Left lung (tissue), 14 donors: ENCODE measurements at places on chromosomes 12 and 14.

- no peak for DNase-seq
Observed at GRCh38 chr12:76927170-76927784, 48.5 kb upstream of the CSRP2 start.

GRCh38 chr12:16012117-16012516, 101.0 kb downstream of the DERA start:
- DNase-seq = peak; percentile 50

GRCh38 chr14:91371011-91371989, 46.3 kb downstream of the CCDC88C start:
- no peak for DNase-seq

- no peak for DNase-seq
Observed at GRCh38 chr14:93108105-93108504, 7.6 kb downstream of the ITPK1 start.

- DNase-seq = no peak
Observed at GRCh38 chr14:62939970-62940369, 105.3 kb downstream of the KCNH5 start.

DNA sequence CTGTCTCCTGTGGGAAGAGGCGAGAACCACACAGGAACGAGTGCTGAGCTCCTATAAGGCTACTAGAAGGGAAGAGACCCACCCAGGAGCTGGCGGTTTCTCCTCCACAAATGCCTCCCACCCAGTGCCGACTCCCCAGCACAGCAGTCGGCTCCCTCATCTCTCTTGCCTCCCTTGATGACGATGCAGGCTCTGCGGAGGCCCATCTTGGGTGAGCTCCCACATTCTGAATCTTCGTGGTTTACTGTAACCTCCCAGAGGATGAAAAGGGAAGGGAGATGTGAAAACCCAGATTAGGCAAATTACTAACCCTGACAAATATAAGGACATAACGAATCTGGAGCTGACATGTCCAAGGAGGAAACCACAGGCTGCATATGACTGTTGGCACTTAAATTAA, 23.8 kb downstream of the GRIN2B start:
- no peak for DNase-seq

DNA sequence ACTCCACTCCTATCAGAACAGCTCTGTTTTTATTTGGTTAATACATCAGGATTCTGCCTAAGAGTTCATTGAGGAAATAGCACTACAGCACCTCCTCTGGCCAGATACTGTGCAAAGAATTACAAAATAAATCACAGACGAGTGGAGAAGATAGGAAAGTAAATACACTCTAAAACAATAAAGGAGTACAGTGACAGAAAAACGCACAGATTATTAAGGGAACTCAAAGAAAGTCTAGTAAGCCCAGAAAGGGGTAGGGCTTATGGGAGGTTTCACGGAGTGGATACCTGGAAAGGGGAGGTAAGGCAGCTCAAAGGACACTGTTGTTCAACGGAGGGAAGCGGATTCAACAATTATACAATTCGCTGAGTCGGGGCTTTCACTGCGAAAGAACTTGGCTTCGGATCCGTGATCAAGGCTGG, 5.5 kb downstream of the OR10AD1 start:
- no peak for DNase-seq

DNA sequence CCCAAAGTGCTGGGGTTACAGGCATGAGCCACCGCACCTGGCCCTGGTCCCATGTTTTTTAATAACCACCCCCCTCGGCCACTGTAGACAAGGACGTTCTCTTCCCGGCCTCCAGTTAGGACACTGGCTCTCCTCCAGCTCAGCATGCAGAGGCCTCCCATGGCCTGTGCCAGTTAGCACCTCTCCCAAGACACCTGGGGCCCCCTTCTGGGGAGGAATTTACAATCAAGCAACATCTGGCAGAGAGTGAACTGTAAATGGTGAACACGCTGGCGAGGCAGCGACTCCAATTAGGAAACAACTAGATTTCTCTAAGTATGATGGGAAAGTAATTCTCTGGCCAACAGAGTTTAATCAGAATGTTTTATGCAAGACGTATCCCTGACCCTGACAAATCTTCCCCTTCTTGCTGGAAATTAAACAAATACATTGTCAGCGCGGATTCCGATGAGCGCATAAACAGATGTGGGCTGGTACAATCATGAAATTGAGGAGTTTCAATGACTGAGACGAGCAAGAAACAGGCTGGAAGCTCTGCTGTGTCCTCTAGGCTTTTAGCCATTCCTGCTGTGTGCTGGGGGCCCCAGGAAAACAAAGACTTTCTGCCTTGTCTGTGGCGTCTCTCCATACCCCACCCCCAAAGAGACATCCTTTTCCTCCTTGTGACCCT, 61.7 kb upstream of the DLK1 start:
- DNase-seq = no peak

DNA sequence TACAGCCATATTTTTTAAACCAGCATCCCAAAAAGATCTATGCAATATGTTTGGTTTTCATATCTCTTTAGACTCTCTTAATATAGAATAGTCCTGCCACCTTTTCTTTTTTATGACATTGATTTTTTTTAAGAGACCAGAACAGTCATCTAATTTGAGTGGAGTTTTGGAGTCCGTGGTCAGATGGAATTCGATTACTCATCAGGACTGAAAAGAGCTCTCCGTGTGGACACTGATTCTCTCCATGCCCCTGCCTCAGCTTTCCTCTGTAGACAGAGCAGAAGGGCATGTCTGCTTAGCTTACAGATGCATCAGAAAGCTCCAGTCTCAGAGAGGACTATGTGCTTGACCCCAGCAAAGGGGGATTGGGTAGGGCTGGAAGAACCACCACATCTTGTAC, 27.8 kb downstream of the SMCO2 start:
- no peak for DNase-seq

- DNase-seq = no peak
Observed at GRCh38 chr14:32933629-32934072, 5.0 kb upstream of the NPAS3 start.

- no peak for DNase-seq
Observed at GRCh38 chr12:47022296-47022695, 57.1 kb upstream of the PCED1B start.

DNA sequence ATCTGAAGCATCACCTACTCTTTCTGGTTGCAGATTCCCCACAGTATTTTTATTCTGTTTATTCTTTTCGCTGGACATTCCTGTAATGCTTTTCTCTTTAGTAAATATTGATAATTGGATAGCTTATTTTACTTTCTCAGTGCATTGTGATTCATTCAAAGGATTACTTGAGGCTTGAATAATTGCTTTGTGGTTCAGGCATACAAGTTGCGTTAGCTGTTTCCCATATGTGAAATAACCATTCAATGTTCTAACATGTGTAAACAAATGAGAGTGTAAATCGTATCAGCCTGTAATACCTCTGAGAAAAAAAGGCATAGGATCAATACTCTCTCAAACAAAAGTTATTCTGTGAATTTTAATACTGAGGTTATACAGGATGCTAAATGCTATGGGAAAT, 1004.2 kb upstream of the SEL1L start:
- no peak for DNase-seq

DNA sequence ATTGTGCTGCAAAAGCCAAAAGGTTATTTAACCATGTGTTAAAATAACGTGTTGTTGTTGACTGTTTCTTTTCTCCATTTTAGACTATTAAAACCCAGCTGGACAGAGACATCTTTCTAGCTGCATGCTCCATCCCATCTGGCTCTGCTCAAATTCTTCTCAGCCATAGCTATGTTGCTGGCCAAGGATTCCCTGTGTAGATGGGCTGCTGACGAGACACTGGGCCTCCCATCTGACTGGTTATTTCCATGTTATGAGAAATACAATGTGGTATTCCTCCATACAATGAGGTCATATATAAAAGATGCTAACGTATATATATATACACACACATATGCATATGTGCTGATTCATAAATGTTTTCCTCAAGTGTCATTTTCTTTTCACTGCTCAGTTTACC, 30.1 kb downstream of the MED13L start:
- peak; percentile 69 for DNase-seq

- no peak for DNase-seq
Observed at GRCh38 chr12:90995010-90995409, 9.8 kb downstream of the EPYC start.

DNA sequence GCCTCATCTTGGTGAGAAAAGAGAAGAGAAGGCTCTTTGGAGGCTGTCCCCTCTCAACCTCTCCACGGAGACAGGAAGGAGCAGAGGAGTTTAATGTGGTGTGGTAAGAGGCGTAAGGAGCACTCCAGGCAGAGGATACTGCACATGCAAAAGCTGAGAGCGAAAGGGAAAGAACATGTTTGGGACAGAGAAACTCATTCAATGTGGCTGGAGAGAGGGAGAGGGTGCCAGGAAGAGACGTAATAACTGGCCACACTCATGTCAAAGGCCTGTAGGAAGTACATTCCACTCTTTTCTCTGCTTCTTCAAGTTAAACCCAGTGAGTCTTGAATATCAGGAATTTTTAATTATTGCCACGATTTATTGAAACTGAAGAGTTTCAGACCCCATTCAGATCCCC, 12.0 kb downstream of the VDR start:
- no peak for DNase-seq

GRCh38 chr12:57775563-57776246, 3.3 kb downstream of the EEF1AKMT3 start:
- DNase-seq = no peak

DNA sequence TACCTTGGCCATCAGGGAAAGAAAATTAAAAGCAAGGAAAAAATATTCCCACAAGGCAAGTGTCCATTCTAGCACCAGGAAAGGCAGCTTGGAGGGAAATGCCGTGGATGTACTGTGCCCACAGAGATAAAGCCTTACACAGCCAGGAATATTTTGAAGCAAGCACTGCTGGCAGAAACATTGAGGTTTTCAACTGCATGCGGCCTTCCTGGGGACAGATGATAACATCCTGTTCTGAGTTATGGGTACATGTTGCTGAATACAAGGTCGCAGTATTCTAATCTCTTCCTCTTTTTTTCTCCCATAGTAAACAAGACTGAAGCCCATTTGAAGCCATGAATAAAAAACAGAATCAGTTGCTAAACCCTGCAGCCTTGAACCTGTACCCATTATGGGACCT, 197.1 kb downstream of the BTG1 start:
- no peak for DNase-seq

DNA sequence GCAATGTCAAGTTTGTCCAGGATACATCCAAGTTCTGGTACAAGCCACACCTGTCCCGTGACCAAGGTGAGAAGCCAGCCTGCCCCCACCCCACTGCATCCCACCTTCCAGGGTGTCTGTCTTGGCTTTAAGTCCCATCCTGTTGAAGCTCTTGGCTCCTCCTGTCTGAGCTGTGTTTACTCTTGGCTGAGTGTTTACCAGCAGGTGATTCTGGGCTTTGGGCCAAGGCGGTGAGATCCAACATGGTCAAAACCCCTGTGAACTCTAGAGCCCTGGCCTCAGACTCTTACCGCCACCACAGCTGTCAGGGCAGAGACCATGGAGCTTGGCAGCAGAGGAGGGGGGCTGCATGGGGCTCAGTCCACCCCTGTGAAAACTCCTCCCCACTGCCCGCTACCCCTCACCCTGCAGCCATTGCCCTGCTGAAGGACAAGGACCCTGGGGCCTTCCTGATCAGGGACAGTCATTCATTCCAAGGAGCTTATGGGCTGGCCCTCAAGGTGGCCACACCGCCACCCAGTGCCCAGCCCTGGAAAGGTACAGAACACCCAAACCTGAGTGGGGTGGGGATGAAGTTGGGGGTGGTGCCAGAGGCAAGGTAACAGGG, 11.6 kb downstream of the TNS2 start:
- DNase-seq = peak; percentile 72

GRCh38 chr12:39331539-39332261, 111.2 kb downstream of the KIF21A start:
- DNase-seq = no peak

DNA sequence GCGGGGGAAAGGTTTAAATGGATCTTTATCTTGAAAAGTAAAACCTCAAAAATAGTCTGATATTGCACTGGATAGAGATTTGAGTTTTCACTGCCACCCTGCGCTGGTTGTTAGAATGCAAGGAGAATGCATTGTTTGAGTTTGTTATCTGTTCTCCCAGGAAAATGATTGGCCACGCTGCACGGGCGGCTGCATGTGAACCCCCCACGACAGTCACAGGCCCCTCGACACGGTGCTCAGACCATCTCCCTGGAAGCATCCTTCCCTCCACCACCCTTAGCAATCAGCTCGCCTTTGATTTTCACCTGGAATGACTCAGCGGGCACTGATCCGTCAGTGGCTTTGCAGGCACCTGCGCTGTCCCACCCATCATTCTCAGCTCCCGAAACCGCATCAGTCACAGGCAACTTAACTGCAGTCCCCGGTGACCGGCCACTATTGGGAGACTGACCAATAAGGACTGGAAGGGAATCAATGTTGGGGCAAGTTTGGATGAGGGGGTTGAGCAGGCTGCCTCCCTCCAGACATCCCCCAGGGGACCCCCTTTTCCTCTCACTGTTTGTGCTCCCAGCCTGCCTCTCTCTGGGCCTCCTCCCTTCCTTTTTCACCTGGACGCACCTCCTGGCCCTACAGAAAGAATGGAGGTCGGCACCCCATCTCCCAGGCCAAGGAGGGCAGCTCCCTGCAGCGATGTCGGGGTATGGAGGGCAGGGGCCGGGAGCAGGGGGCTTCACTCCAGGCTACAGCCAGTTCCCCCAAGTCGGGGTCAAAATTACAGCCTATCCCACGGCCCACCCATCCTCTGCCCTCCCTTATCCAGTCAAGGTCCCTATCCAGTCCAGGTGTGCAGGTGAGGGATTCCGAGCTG, 28.5 kb upstream of the C14orf180 start:
- DNase-seq = peak; percentile 46

DNA sequence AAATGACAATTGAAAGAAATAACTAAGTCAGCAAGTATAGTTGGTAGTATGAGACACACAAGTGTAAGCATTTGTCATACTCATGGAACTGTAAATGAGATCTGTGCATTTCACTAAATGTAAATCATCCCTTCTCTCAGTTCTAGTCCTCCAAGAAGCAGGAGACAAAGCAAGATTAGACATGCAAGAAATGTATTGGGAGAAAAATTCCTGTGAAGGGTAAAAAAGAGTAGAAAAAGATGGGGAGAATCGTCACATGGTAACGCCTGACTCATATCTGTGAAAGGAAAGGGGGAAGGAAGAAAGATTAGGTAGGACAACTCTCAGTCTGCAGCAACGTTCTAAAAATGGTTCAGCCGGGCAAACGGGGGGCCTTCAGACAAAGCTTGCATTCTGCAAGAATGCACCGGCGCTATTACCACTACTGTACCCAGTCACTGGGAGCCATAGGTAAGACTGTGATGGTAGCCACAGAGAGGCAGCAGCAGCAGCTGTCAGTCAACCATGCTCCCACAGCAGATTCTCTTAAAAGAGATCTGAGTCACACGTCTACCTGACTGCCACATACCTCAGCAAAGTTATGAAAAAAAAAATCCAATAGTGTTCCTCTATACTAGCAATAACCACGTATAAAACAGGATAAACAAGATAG, 18.0 kb upstream of the RFX4 start:
- no peak for DNase-seq

DNA sequence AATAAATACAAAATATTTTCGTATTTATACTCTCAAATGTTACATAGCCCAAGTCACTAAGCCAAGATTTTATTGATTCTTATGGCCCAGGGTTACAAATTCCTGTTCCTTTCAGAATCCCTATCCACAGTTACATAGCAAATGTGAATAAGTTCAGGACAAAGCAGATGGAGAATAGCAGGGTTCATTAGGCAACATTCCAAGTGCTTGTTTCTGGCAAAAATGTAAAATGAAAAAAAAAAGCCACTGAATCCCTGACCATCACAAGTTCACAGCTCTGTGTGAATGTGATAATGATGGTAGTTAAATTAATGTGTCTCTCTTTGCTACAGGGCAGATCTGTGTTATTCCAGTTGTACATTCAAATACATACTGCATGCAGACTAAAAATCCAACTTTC, 74.6 kb downstream of the KCNC2 start:
- no peak for DNase-seq

- no peak for DNase-seq
Observed at GRCh38 chr12:54521293-54522060, 23.9 kb downstream of the NCKAP1L start.
